ENCODE measurements at places on chromosomes 6 and 20.
A peak's percentile ranks its signal among the peaks of the same experiment; 100 is the strongest.

DNA sequence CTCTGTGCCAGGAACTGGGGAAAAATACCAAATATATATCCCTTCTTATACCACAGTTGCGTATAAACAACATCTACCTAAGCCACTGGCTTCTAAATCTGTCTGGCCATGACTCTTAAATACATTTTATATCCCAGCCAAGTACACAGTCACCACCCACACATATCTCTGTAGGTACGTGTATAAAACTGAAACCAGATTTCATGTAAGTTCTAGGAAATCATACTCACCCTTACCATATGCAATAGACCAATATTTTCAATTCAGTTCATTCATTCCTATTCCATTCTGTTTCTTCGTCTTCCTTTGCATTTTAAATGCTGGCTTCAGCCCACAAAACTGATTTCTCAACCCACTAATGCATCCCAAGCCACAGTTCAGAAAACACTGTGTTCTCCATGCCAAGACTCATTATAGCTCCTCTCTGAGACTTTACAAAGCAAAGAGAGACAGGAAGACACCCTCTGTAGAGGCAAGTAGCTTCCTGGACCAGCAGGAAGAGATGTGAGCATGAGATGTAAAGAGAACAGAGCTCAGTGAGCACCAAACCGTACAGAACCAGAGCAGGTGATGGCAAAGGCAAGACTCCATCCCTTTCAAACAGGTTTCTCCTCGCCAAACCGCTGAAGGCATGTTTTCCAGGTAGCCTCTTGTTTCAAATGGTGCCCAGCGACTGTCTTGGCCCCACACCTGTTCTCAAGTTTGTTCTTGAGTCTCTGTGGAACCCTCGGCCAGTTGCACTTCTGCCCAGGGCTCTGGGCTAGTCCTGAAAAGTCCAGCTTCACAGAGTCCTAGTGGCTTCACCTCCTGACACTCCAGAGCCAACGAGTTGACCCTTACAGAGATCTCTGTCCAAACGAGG lies 18.7 kb downstream of the FAM50B start:
- no peak for DNase-seq

DNA sequence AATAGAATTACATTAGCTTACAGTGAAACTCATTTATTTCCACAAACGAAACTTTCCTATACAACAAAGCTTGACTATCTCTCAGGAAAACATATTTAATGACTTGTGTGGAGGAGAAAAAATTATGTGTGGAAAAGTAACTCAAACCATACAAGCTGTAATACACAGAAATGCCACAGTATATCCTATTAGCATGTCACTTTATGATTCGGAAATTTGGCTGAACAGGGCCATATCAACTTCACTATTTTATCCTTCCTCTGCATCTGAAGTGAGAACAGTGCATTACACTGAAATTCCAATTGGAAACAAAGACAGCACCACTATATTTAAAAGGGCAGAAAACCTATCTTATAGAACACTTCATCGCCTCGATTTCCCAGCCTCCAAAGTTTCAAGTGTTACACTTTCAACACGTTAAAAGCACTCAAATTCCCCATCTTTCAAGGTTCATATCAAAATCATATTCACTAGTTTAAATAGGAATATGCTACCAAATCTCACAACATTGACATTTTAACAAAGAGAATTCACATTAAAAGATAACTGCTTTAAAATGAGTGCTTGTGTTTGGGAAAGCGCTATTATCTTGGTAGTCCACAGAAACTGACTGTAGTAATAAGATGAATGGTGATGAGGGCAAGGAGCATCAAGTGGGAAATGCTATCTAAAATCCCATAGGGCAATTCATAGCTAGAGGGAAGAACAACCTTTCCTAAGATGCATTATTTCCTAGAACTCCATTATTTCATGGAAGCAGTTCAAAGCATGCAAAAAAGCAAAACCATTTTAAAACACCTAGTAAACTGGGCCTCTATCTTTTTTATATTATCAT lies 1.8 kb downstream of the REV3L start:
- DNase-seq: no peak

DNA sequence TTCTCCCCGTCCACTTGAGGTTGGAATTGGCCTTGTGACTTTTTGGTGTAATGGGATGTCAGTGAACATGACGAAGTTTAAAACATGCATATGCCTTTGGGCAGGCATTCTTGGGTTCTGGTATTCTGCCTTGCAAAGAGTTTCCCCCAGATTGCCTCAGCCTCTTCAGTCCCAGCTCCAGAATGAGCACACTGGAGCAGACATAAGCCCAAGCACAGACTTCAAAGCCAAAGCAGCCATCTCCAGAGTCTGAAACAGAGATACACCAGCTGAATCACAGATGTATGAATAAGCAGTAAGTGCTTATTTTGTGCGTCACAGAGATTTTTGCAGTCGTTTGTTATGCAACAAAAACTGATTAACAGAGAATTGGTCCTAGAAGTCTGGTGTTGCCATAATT lies 546.0 kb downstream of the FRK start:
- DNase-seq: no peak

DNA sequence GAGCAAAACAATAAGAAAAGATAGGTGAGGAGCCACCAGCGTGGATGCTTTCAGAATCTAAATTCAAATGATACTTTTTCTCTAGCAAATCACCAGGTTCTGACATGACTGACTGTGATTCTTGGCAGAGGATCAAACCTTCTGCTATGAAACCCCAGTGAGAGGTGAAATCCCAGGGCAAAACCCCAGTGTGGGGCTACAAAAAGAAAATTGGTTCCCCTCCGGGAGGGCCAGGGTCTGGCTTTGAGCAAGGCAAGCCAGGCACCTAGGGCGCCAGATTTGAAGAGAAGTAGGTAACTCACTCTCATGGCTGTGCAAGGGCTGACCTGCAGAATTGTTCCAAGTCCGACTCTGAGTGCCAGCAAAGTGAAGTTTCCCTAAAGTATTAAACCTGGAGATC lies 20.2 kb upstream of the RALGAPA2 start:
- no peak for DNase-seq

DNA sequence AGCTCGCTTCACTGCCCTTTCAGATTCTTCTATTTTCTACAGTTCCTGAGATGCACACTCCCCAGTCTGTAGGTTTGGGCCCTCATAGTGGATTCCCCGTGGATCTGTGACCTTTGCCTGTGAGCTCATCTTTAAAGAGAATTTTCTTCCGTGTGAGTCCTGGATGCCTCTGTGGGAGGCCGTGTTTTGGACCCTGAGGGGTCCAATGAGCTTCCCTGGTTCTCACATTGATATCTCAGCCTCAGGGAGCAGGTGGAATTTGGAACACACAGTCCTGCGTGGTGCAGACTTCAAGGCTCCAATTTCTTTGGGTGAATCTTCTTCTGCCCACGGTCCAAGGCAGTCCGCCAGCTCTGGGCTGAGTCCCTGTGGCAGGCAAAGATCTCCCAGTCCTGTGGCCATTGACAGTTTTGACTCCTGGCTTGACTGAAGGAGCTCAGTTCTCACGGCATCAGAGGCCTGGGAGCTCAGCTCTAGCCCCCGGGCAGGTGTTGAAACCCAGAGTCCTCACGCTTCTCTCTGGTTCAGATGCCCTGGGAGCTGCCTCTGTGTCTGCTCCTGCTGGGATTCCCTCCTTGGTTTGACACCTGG lies 61.0 kb downstream of the PSMG4 start:
- no peak for DNase-seq

DNA sequence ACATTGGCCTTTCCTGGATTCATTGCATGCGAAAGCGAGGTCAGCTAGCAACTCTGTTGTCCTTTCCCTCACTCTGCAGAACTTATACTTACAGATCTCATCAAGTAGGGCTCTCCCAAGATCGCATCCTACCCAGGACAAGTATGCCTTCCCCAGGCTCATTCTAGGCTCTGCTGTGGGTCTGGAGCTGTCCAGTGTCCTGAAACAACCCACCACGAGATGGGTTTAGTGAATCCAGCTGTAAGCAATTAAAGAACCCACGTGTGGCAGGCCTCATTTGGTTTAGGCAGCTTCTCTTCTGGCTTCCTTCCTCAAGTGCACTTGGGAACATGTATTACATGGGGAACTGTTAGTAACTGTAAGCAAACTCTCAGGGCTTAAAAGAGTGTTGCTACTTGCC lies 406.5 kb upstream of the CHD6 start:
- DNase-seq: no peak

- DNase-seq: no peak
Observed at GRCh38 chr20:6395695-6396094, 272.9 kb upstream of the FERMT1 start.

- DNase-seq: no peak
Observed at GRCh38 chr6:39608652-39609345, 116.4 kb downstream of the KIF6 start.

DNA sequence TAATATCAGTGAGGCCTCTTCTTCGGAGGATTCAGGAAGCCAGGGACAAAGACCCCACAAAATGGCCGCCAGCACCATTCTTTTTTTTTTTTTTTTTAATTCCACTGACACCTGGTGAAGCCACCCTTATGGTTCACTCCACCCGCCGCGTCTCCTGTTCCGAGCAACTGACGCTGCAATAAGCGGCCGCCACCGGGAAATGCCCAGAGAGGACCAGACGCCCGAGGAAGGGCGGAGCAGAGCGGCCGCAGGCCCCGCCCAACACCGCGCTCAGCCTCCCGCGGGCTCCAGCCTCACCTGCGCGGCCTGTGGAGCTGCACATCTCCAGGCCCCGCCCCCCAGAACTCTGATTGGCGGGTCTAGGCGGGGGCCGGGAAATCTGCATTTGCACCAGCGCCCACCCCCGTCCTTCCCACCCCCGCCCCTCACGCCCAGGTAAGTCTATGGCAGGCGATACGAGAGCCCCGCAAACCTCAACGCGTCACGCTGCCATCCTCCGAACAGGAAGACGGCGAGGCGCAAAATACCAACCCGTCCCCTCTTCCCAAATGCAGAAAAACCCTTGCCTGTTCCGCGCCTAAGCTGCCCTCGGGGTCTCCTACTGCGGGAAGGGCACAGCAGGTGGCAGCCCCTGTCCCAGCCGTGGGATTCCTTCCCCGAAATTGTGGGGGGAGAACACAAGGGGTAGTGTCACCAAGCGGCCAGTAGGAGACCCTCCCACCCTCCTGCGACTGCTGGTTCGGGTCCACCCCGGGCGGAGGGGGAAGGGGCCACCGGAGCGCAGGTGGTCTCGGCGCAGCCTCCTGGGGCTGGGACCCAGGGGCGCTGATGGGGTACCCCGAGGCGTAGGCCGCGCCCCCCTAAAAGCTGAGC lies 960 bp downstream of the ATP9A start:
- DNase-seq: peak; percentile 97

DNA sequence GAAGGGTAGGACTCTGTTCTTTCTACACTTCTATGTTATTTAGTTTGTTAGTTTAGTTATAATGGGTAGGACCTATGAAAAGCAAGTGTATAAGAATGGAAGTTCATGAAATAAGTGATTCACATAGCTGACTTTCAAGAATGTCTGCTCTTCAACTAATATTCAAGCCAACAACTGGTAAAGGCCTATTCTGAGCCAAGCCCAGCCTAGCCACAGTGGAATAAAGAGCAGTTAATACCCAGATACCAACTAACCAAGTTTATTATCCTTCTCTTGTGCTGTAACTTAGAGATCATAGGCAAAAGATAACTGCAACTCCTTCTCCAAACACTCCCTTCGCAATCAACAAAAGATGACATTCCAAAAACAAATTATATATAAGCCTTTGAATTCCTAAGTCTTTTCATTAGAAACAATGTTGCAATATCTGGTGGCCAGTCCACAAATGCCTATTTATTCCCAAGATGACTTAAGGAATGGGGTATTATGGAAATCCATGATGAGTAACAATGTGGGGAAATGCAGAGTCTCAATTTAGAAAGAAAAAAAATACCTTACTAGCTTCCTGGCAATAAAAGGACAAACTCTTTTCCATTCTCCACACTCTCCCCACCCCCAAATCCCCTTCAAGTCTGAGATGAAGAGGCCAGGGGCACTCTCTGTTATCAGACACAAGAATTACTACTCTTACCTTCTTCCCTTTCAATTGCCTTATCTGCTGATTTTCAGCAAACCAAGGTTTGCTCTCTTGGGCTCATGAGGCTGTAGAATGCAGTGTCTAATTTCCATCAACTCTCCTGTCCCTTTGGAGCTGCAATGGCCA lies 27.4 kb downstream of the BTBD9 start:
- DNase-seq: no peak

DNA sequence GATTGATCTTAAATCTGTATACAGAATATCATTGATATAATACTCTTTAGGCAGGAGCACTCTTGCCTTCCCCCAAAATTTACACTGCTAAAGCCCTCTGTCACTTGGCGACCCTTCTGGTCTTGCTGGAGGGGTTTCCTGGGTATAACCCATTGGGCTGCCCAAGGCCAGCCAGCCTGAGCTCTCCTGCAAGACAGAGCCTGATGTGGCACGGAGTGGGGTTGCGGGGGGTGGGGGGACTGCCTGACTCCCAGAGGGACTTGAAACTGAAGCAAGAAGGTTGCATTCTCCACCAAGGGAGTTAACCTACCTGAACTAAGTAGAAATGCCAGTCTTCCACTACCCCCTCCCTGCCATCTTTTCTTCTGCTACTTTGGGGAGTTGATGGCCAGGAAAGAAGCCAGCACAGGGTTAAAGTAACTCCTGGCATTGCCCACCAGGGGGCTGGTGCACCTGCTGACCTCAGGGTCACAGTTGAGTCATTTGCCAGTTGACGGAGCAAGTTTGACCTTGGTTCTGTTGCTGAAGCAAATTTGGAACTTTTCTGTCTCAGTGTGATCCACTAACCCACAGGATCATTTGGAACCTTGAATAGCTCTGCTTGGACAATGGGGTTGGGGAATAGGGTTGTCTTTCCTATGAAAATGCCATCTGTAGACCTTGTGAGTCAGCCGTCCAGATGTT lies 79.4 kb downstream of the ASXL1 start:
- DNase-seq: peak; percentile 69

DNA sequence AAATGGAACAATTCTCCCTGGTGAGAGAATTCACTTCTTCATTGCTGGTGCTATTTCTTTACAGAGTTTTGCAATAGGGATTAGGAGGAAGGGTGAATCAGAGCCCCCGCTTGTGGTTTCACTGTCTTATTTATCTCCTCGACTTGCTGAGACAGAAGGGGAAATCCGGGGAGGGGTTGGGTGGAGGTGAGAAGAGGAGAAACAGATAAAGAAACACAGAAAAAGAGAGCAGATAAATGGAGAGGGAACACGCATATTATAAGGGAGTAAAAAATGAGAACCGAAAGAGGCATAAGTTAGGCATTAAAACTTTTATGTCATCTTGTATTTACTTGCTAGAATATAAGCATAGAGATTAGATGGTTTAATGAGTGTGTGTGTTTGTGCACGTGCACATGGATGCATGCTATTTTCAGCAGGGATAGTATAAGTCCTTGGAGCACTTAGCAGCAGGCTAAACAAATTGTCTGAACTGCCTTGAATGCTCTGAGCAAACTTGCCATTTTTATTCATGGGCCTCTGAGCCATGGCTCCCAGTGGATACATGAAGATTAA lies 105.0 kb downstream of the OLIG3 start:
- no peak for DNase-seq

DNA sequence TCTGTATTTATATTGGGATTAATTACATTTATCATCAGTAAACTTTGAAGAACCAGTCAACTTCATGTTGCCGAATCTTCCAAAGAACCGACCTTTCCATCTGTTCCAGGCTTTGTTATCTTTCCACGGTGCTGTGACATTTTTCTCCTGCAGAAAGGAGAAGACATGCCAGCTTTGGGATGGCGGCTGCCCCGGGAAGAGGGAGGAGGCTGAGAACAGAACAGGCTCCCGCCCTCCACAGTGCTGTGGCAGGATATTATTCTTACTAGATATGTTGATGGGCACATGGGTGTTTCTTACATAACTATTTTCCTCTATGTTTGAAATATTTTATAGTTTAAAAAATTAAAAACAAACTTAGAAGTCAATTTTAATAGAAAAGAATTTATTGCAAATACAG lies 44.9 kb downstream of the GINS1 start:
- DNase-seq: no peak

All from RWPE2 (cell line).